ENCODE measurements at places on chromosomes 1 and 21.

DNA sequence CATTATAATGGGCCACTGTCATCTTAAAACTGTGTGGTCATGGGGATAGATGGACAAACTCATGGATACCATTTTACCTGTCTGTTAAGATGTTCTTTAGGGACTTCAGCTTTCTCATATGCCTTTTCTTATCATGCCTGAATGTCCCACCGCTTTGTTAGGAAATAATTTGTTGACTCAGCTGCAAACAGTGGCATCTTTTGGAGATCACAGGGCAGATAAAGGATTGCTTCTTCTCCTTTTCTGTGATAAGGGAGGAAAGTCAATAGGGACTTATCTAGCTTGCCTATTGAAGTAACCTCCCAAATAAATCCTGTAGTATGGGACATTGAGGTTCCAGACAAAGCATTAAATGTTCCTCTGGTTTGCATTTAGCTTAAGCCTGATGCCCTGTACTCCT is 79.8 kb upstream of the KIAA0040 start:
- DNase-seq: no peak

DNA sequence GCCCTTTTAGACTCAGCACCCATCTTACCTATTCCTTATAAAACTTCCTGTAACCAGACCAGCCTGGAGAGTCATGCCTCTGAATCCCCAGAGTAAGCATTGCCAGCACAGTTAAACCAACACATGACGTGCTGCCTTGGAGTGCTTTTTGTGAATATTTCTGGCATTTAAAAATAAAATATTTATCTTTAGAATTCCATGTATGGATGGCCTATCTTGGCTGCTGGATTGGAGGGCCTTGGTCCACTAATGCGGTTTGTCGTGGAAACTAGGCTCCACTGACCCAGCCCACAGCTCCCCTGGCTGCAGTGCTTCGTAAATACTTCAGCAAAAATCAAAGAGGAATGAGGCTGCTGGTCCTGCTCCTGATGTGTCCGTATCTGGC is 17.5 kb downstream of the MTARC1 start:
- no peak for DNase-seq

DNA sequence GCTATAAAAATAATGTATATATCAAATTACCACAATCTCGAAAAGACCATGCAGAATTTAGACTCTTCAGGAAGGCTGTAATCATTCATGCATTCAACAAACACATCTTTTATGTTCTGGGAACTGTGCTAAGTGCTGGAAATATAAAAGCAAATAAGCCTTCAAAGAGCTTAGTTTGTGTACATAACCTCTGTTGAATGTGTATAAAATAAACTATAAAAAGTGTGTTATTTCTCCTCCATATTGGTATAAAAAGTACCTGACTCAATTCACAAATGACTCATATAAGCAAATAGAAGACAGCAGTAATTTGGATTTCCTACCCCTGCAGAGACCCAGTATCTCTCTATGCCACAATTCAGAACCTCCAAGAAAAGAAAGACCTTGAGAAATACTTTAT is 36.8 kb downstream of the RAB3GAP2 start:
- DNase-seq: no peak

- no peak for DNase-seq
These were observed at the start of gene CD34 for GRCh38 chr1:207910591-207911354. Gene CD34 (minus strand): TSS chr1:207911125. CDS start chr1:207911080, 45 bp downstream.

GRCh38 chr1:228989992-228990827 is 254.9 kb downstream of the RHOU start:
- DNase-seq: no peak

DNA sequence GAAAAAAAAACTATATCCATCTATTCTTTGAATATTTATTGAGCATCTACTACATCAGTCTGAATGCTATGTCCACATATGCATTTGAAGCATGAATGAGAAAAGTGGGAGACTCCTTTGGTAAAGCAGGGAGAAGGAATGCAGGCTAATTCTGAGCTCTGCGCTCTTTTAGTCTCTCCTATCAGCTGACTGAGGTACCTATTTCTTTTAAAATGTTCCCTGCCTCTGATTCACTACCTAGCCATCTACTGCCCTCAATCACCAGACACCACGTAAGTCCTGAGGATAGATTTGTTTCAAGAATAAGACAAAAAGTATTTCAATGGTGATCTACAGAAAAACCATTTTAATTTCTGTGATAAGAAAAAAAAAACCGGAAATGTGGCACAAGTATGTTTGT is 3.8 kb upstream of the RGS13 start:
- no peak for DNase-seq

GRCh38 chr1:235843461-235843961 is 23.2 kb downstream of the LYST start:
- no peak for DNase-seq

DNA sequence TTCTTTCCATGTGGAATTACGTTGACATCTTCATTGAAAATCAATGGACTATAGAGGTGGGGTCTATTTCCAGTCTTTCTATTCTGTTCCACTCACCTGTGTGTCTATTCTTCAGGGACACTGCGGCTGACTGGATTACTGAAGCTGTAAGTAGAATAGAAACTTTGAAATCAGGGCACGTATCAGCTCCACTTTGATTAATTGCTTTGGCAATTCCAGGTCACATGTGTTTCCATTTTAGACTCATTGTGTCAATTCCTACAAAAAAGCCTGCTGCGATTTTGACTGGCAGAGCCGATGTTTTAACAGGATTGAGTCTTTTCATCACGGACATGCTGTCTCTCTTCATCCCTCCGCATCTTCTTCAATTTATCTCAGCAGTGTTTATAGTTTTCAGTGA is 20.9 kb upstream of the RNF223 start:
- DNase-seq: no peak

All from activated gamma-delta T cell (primary cell).